ENCODE measurements at places on chromosomes 1 and 21.

- DNase-seq = no peak
Observed at GRCh38 chr1:197463142-197463541, 195.1 kb downstream of the CRB1 start.

GRCh38 chr1:185345913-185346720 lies 29.1 kb upstream of the IVNS1ABP start:
- no peak for DNase-seq

DNA sequence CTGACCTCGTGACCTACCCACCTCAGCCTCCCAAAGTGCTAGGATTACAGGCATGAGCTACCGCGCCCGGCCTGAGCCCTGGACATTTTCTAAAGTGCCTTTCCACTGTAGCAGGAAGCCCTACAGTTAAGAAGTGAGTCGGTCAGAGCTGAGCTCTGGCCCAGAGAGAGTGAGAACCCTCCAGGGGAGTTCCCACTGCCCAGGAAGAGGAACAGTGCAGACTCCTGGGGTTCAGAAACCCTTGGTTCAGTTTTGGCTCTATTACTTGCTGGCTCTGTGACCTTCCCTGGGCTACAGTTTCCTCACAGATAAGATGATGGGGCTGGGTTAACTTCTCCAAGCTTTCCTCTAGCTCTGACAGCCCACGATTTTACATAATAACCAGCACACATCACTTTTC lies 20.9 kb downstream of the SLC9A1 start:
- DNase-seq = no peak

- DNase-seq = no peak
Observed at GRCh38 chr1:1092149-1092855, 18.2 kb upstream of the RNF223 start.

GRCh38 chr1:22533244-22533895 lies 29.9 kb upstream of the EPHA8 start:
- DNase-seq = no peak

- DNase-seq = no peak
Observed at GRCh38 chr21:44618909-44619308, 7.0 kb downstream of the KRTAP10-8 start.

DNA sequence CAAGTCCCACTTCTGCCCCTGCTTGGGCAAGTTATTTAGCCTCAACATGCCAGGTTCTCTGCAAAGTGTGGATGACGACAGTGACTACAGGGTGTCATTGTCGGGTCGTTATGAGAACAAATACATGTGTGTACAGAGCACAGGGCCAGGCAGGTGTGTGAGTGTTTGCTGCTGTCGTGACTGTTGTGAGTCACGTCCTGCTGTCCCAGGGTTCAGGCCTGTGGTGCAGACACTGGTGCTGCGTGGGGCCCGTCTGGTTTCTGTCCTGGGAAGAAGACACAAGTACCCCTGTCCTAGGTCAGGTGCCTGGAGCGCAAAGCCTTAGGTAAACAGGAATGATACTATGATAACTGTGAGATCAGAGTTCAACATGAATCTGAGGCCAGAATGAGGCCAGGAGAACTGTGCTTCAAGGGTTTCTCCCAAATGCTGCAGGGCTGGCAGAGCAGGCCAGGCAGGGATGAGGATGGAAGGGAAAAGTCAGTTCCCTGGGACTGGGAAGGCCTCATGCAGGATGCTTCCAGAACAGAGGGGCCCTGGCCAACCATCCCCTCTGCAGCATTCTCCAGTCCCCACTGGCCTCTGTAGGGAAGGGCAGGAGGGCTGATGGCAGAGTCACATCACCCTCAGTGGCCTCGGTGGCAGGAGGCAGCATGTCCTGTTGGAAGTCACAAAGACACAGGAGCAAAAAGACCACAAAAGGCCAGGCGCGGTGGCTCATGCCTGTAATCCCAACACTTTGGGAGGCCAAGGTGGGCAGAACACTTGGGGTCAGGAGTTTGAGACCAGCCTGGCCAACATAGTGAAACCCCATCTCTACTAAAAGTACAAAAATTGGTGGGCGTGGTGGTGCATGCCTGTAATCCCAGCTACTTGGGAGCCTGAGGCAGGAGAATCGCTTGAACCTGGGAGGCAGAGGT lies 15.7 kb downstream of the GPR157 start:
- DNase-seq = no peak

DNA sequence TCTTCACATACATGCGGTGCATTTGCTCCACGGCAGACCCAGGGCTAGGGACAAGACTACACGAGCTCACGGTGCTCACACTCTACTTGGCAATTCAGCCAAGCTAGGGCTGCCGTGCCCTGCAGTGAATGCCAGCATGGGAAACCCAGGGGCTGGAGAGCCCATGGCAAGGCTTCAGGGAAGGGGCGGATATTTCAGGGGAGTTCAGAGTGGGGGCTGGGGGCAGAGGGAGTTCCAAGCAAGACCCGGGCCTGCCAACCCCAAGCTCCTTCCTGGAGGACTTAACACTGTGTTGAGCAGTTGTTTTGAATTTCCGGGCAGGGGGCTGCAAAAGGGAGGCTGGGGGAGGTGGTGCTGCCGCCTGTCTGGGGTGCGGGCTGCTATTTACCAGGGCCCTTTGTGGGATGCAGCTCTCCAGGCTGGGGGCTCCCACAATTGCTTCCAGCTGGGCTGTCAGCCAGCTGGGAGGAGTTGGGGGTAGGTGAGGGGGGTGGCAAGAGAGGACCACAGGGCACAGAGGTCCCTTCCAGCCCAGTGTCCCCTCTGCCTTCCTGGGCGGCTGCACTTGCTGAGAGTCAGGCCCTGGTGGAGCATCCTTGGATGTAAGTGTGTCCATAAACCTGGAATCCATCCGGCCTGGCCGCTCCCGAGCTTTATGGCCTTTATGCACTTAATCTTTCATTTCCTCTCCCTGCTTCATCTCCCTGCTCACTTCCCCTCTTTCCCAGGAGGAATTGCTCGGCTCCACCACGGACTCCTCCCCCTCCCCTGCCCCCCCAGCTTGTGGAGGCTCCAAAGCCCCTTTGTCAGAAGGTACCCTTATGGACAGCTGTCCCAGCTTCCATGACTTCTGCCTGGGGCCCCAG lies 55.8 kb upstream of the SSBP3 start:
- DNase-seq = no peak

GRCh38 chr1:197619008-197619640 lies 156.2 kb downstream of the DENND1B start:
- no peak for DNase-seq

- no peak for DNase-seq
Observed at GRCh38 chr1:55289614-55290013, 74.5 kb upstream of the USP24 start.
